Esophagus mucosa (tissue), 1 donor: ENCODE measurements at places on chromosomes 12 and 14.
A peak's percentile ranks its signal among the peaks of the same experiment; 100 is the strongest.

GRCh38 chr14:105201925-105202513 lies 20.9 kb upstream of the NUDT14 start:
- no peak for ATAC-seq

- ATAC-seq: peak; percentile 73
Measured at GRCh38 chr12:8038659-8039114, 6.2 kb downstream of the FOXJ2 start.

DNA sequence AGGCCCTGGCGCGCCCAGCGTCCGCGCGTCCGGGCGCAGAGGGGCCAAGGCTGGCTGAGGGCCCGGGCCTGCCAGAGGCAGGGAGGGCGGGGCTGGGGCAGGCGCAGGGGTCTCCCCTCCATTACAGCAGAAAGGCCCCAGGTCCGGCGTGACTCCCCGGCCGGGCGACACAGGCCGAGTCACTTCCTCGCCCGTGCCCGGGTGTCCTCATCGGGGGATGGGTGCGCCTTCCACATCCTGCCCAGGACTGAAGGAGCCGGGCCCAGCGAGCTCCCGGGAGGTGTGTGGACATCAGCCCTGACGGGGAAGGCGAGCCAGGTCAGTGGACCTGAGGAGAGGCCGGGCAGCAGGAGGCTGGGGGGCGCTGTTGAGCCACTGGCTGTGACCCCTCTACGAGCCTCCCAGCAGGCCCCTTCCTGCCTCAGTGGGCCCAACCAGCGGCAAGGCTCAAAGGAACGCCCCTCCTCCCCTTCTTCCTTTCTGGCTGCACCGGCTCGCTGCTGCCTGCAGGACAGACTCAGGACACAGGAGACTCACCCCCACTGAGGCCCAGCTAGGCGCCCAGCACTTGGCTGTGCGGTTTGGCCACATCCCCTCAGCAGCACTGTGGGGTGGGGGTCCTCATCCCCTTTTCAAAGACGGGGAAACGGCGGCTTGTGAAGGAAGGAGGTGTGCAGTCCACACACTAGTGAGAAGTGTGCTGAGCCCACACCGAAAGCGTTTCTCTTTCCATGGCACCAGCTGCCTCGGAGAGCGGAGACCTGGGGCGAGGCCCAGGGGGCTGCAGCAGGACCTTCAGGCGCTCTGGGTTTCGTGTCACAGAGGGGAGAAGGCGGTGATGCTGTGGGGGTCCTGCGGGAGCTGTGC lies 606 bp downstream of the TNFAIP2 start:
- ATAC-seq: peak; percentile 3

- ATAC-seq: peak; percentile 78
Measured at GRCh38 chr12:122888232-122888752, 7.6 kb downstream of the VPS37B start.

GRCh38 chr14:101737414-101738339 lies 23.8 kb upstream of the PPP2R5C start:
- ATAC-seq: peak; percentile 31

GRCh38 chr12:120041386-120042231 lies 52.6 kb downstream of the BICDL1 start:
- peak; percentile 7 for ATAC-seq

- ATAC-seq: no peak
Measured at GRCh38 chr14:55441286-55441685, 870 bp upstream of the TBPL2 start.

DNA sequence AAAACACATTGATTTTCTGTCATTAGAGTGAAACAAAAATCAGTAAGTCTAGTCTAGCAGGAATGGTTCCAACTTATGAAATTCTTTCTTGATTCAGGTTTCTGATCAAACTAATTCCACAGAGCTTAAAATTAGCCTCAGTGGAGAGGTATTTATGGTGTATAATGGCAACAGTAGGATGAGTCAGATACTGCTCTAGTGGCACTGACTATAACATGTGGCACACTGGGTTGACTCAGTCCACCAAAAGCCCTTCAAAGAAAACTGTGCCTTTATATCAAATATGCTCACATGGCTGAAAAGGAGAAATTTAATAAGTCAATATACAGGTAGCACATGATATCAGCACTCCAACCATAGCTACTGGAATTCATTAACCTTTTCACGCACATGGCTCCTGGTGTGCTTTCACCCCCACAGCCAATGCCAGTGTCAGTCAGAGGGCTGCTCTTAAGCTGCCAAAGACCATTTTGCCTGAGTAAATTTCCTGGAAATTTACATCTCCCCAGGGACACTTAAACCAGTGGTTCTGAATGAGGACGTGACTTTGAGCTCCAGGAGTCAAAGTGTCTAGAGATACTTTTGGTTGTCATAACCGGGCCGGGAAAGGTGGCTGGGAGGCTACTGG lies 21.7 kb upstream of the CATSPERB start:
- peak; percentile 85 for ATAC-seq

GRCh38 chr14:100416921-100417860 lies 94.1 kb downstream of the SLC25A47 start:
- ATAC-seq: peak; percentile 93

DNA sequence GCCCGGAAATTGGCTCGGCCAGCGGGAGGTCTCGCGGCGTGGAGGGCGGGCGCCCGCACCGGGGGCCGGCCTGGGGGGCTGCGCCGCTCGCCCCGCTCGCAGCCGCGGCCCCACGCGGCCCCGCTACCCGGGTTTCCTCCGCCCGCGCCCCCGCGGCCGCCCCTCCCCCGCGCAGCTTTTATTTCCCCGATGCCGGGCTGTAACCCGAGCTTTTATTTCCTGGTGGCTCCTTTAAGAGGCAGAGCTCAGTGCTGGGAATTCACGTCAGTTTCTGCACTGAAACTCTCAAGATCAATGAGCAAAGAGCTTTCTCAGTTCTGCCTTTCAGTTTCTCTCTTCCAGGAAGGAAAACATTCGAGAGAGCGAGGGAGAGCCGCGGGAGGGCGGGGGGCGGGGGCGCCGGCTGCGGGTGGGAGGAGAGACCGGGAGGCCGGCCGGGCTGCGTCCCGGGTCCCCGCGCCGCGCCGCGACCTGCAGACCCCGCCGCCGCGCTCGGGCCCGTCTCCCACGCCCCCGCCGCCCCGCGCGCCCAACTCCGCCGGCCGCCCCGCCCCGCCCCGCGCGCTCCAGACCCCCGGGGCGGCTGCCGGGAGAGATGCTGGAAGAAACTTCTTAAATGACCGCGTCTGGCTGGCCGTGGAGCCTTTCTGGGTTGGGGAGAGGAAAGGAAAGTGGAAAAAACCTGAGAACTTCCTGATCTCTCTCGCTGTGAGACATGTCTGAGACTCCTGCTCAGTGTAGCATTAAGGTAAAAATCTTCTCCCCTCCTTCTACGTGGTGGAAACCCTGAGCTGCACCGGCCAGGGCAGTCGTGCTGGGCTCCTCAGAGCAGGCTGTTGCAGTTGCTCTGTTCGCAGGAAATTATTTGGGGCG lies at the start of gene ETV6:
ETV6 (plus strand) TSS at position 262 of the 873 bp plus-strand sequence; CDS start at position 716, 454 bp downstream.
- ATAC-seq: peak; percentile 67

GRCh38 chr12:4388662-4389061 lies 9.2 kb upstream of the FGF23 start:
- no peak for ATAC-seq
